ENCODE measurements at places on chromosomes 7 and 10.

DNA sequence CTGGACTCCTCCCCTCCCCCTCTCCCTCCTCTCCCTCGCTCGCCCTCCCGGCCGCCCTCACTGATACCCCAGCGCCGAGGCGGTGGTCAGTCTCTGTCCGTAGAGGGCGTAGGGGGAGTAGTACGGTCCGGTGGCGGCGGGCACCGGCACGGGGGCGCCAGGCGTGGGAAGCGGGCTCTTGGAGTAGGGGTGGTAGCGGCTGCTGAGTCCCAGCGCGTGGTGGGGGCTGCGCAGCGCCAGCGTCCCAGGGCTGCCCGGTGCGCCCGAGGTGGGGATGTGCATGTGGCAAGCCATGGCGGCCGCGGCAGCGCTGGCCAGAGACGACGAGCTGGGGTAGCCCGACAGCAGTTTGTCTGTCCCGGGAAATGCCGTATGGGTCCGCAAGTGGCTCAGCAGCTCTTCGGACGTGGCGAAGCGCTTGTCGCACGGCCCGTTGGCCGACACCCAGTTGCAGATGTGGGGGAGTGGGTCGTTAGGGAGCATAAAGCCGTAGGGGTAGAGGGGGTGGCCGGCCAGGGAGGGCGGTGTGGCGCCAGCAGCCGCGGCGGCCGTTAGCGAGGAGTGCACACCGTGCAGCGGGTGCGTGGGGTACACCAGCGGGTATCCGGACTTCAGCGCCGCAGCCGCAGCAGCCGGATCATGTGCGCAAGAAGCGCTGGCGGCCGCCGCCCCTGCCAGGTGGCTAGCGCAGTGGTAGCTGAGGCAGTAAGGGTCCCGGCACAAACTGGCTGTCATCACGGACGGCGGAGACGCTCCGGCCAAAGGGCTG, 2.7 kb downstream of the ZNF503 start:
- DNase-seq, result peak; percentile 44

- no peak for DNase-seq
Measured at GRCh38 chr7:159136013-159136412, 8.7 kb downstream of the VIPR2 start.

GRCh38 chr10:103510046-103510685, 16.7 kb downstream of the NEURL1 start:
- no peak for DNase-seq

GRCh38 chr10:22370320-22370719, 25.0 kb downstream of the SPAG6 start:
- DNase-seq, result no peak

- no peak for DNase-seq
Measured at GRCh38 chr10:74483356-74483755, 332.3 kb downstream of the ADK start.

GRCh38 chr7:138188290-138188858, 112.1 kb downstream of the AKR1D1 start:
- no peak for DNase-seq

DNA sequence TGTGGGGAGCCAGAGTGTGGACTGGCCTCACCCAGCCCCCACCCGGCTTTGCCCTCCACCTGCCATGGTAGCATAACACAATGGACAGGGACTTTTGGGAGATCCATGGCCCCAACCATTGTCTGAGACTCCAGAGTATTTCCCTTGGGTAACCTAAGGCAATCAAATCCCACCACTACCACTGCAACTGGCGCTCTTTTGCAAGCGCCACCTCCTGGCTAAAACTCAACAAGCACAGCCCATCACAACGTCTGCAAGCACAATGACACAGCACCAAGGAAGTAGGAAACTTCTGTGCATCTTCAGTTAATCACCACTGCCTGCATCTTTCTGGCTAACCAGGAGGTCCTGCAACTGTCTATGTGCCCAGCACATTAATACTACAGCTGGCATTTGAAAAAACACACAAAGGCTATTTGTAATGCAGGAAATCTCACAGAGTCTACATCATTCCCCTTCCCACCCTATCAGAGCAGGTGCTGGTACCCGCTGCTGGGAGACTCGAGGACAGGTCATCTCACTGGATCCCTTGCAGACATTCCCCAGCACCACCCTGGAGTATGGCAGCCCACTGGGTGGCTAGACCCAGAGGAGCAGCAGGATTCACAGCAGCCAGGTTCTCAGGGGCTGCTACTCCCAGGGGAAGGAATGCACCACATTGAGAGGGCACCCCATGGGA, 27.7 kb downstream of the ANKRD26 start:
- DNase-seq, result peak; percentile 1

DNA sequence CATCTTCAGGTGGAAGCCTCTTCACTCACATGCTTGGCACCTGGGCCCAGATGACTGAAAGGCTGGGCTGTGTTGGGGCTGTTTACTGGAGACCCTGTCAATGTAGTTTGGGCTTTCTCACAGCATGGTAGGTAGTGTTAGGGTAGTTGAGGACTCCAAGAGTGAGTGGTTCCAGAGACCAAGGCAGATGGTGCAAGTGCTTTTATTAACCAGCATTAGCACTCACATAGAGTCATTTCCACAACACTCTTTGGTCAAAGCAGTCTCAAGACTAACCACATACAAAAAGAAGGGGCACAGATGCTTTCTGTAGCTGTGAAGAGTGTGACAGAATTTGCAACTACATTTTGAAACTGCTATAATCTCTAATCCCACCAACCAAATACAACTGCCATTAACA, 135.0 kb downstream of the RTKN2 start:
- DNase-seq, result no peak

DNA sequence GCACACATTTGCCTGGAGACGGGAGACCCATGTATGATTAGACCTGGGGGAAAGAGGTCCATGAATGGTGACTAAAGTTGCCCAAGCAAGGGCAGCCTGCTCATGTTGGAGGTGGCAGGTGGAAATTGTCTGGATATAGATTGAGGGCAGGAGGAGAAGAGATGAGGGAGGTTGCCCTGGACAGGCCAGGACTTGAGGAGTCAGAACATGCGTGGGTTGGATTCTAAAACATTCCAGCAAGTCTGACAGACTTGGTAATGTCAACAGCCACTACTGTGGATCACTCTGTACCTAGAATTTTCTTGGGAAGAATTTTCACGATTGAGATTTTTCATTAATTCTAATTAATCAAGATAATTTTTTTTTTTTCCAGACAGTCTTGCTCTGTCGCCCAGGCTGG, 19.1 kb upstream of the SVOPL start:
- no peak for DNase-seq

DNA sequence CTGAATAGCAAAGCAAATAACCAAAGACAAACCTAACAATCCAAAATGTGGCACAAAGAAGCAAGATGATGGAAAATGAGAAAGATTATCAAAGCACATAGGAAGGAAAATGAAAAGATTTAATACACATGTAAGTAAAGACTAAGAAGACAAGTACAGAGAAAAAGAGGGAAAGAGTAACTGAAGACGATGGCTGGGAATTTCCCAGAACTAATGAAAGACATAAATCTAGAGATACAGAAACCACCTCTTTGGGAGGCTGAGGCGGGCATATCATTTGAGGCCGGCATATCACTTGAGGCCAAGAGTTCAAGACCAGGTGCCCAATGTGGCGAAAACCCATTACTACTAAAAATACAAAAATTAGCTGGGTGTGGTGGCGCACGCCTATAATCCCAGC, 46.8 kb downstream of the CCDC6 start:
- no peak for DNase-seq
